ENCODE measurements at places on chromosomes 5 and 9.

- no peak for DNase-seq
These were observed 9.8 kb upstream of the RAPGEF6 start for GRCh38 chr5:131644822-131645221.

- no peak for DNase-seq
These were observed 6.9 kb upstream of the TRAF1 start for GRCh38 chr9:120933310-120934055.

DNA sequence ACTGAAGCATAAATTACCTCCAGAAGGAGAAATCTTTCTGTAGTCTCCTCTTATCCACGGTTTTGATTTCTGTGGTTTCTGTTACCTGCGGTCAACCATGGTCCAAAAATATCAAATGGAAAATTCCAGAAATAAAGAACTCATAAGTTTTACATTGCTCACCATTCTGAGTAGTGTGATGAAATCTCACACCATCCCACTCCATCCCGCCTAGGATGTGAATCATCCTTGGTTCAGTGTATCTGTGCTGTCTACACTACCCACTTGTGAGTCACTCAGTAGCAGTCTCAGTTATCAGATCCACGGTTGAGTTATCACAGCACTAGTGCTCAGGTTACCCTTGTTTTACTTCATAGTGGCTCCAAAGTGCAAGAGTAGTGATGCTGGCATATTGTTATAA, 371.2 kb downstream of the NFIB start:
- DNase-seq = no peak

DNA sequence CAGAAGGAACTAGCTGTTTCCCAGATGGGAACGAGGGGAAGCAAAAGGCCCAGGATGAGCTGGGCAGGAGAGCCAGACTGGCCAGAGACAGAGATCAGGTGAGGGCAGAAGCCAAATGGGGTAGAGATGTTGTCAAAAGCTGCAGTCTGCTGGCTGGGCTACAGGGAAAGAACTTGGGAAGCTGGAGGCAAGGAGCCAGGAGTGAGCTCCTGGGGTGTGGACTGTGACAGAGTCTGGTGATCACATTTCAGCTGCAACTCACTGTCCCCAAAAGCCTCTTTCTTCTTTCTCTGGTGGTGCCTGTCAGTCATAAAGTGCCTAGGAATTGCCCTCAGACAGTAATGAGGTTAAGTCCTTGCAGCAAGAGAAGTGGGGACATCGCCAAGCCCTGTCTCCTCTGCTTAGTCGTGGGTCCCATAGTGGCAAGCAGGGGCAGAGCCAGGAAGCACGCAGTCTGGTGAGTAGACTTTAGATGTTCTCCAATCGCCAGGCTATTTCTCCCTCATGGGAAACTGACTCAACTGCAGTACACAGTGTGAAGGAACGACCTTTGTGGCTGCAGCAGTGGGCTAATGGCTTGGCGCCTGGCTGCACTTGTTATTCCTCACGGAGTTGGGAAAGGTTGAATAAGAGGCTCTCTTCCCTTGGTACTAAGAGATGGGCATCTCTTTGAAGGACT, 2.5 kb upstream of the FSD1L start:
- no peak for DNase-seq

GRCh38 chr5:177427919-177428573, 1.6 kb downstream of the GRK6 start:
- no peak for DNase-seq

DNA sequence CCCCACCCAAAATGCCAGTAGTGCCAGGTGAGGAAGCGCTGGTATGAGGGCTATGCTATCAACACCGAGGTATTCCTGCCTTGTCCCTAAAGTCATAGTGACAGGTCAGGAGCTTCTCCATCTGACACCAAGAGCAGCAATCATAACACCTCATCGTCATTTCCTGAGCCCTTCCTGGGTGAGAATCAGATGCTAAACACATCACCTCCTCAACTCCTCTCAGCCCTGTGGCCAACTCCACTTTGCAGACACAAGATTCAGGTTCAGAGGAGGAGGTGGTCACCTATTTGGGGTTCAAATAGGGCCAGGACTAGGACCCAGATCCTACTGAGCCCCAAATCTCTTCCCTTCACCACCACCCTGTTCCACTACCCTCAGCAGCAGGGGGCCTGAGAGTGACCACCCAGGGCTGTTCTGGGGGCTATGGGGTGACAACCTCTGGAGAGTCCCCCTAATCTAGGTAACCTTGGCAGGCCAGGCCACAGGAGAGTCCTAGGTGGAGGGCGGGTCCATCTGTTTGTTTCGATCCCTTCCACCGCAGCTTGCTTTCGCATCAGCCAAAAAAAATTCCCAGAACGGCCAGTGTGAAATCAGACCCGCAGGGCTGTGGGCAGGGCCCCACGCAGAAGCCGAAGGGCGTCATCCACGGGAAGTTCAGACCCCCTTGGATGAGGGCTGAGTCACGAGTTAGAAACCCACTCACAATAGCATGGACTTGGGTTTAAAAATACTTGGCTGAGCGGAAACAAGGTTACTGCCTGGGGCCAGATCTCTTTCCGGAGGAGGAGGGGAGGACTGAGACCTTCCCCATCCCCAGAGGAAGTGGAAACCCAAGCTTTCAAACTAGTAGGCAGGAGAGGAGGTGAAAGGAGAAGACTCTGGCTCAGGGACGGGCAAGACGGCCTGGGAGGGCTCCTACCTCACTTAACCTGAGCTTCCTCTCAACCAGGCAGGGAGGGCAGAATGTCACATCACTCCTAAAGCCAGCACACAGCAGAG, 8.7 kb downstream of the STK10 start:
- DNase-seq = no peak

DNA sequence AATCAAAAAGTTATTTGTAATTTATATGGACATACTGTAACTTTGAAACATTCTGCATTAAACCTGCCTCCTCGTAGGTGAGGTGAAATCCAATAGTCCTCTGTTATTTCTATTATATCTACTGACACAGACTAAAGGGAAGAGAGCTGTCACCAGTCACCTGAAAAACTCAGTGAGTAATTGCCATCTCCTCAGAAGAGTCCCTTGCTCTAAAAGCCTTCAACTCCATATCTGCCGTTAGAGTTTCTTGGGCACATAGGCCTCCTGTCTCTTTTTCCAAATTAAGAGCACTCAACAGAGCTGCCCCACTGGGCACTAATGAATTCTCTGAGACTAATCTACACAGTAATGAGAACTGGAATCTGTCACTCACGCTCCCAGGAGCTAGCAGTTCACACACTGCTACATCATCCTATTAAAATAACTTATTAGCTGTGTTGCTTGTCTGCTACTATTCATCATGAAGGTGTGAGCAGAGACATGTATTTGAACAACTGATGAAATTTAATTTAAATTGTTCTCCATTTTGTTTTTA, 67.3 kb upstream of the VCAN start:
- no peak for DNase-seq

DNA sequence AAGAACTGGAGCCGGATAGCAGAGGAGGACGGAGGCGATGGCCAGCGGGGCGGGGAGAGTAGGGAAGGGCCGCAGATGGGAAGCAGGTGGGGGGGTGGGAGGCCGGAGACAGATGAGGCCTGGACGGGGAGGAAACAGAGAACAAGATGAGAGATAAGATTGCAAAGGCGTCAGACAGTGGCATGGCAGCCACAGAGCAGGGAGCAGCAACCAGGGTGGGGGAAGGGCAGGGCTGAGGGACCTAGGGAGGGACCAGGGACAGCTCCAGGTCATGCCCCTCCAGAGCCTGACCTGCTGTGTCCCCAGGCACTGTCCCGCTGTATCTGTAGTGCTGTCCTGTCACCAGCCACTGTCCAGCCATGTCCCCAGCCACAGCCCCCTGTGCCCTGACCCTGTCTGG, 49.6 kb upstream of the LMX1B start:
- no peak for DNase-seq

DNA sequence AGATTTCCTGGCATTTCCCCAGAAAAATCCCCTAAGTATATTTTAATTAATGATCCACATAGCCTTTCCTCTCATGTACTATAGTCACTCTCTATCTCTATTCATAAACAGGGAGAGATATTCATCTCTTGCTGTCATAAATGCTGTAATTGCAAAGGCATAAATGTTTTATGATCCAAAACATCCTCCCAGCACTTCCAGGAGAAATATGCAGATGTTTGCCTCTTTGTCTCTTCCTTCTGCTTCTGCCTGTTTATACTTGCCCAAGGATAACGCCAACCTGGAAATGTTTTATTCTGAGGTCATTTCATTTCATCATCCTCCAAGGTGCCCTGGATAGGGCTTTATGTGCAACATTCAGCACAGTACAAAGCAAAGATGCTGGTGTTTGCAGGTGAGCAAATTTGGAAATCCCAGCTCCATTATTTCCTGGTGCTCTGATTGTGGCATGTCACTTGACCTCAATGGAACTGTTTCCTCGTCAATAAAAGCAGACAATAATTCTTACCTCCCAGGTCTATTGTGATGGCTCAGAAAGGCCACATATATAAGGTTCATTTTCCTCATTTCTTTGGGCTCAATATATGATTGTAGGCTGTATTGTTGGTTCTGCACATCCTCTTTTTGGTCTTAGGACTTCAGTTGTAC, 6.9 kb downstream of the TNFSF15 start:
- DNase-seq = no peak

- DNase-seq = no peak
These were observed 57.0 kb upstream of the MEGF10 start for GRCh38 chr5:127233590-127233989.

- DNase-seq = no peak
These were observed 6.4 kb upstream of the CHD1 start for GRCh38 chr5:98935206-98935605.

- no peak for DNase-seq
These were observed 444.1 kb upstream of the TLE4 start for GRCh38 chr9:79127661-79128060.

- DNase-seq = no peak
These were observed 483.7 kb downstream of the ELAVL2 start for GRCh38 chr9:23342291-23342690.

- DNase-seq = no peak
These were observed 202.2 kb downstream of the RGS3 start for GRCh38 chr9:113665756-113666155.

- DNase-seq = no peak
These were observed 1137.8 kb downstream of the CDH18 start for GRCh38 chr5:18850216-18850615.

- DNase-seq = no peak
These were observed 36.2 kb downstream of the MOCS2 start for GRCh38 chr5:53073348-53073747.

- DNase-seq = no peak
These were observed at the start of gene ZBTB34 for GRCh38 chr9:126860077-126860756. Gene ZBTB34 (plus strand): TSS chr9:126860639. CDS start chr9:126879400, 18,761 bp downstream.

DNA sequence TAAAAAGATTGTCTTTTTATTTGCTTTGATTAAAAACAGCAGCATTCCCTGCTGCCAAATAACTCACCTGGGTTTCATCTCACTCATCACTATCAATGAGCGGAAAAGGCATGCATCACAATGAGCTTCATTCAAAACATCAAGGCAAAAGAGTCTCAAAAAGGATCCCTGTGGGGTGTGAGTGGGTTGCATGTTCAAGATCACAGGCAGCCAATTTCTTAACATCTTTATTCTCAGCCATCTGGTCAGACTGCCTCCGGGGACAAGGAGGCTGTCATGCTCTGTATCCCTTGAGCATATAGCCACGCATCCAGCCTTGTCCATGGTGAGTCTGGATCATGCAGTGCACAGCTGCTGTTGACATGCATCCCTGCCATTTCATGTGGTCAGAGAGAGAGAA, 117.1 kb downstream of the ICE1 start:
- DNase-seq = no peak

DNA sequence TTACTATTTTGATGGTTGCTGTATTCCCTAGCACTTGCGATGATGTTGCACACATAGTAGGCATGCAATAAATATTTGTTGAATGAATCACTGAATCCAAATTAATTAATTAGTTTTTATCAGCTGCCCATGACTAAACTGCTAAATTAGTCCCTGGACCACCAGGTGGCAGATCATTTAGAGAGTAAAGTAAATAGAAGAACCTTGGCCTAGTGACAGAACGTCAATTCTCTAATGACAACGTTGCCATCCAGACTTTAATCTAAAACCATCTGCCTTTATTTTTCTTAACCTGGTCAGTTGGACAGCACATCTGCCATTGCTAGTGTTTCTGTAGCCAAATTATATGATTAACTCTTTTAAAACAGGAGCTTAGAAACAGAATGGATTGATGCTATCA, 457.5 kb downstream of the KIF4B start:
- no peak for DNase-seq

GRCh38 chr5:81853030-81853357, 102.1 kb upstream of the SSBP2 start:
- DNase-seq = no peak

- DNase-seq = no peak
These were observed 107.6 kb downstream of the MSX2 start for GRCh38 chr5:174832025-174832424.

DNA sequence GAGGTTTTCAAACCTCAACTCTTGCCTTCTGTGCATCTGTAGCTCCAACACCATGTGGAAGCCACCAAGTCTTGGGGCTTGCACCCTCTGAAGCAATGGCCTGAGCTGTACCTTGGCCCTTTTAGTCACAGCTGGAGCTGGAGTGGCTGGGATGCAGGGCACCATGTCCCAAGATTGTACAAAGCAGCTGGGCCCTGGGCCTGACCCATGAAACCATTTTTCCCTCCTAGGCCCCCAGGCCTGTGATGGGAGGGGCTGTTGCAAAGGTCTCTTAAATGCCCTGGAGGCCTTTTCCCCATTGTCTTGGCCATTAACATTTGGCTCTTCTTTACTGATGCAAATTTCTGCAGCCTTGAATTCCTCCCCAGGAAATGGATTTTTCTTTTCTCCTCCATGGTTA, 11.8 kb upstream of the ENTREP1 start:
- no peak for DNase-seq

- DNase-seq = no peak
These were observed 155.9 kb upstream of the PHYKPL start for GRCh38 chr5:178388386-178389025.

- DNase-seq = no peak
These were observed 76.4 kb downstream of the SNX24 start for GRCh38 chr5:122921826-122922225.

GRCh38 chr9:103988821-103989220, 105.3 kb upstream of the SMC2 start:
- DNase-seq = no peak

DNA sequence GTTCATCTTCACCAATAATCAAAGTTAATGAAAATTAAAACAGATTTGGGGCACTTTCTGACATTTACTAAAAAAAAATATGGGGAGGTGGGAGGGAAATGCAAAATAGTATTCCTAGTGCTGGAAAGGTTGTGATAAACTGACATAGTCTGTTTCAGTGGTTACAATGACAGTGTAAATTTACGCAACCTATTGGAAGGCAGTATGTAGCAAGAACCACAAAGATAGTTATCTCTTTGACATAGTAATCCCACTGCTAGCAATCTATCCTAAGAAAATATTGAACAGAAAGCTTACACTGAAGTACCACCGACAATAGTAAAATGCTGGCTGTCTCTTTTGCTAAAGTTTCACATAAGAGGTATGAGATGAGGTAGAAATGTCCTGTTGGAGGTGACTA, 15.1 kb upstream of the EPB41L4B start:
- DNase-seq = no peak

GRCh38 chr9:104073770-104074133, 20.4 kb upstream of the SMC2 start:
- DNase-seq = no peak

GRCh38 chr9:105290954-105291353, 46.5 kb downstream of the SLC44A1 start:
- no peak for DNase-seq

All from cortex of kidney (tissue), 1 donor.